Skin of body (tissue), 3 donors: ENCODE measurements at places on chromosomes 6 and 20. TPM values are rescaled to one million over a fixed set of nuclear protein-coding genes. Genes with fewer than 3 reads are reported as not detected.
A peak's percentile ranks its signal among the peaks of the same experiment; 100 is the strongest.

- DNase-seq: no peak
Measured at GRCh38 chr20:64189530-64189966, 25.3 kb downstream of the MYT1 start.

DNA sequence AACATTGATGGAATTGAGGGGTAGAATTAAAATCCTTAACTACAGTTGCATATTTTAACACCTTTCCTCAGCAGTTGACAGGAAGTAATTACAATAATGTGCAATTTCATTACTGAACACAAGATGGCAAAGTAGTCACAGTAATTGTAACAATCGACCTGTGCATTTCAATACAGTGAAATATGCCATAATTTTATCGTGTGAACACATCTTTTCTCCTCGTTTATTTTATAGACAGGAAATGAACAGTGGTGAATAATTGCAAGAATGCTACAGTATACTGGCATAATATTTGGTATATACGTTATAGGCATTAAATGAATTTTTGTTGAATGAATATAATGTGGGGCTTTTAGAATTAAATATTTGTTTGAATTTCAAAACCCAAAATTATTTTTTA, 25.0 kb downstream of the CYB5R4 start:
- DNase-seq: peak; percentile 50

GRCh38 chr6:42375007-42375635, 76.6 kb downstream of the TRERF1 start:
- no peak for DNase-seq

DNA sequence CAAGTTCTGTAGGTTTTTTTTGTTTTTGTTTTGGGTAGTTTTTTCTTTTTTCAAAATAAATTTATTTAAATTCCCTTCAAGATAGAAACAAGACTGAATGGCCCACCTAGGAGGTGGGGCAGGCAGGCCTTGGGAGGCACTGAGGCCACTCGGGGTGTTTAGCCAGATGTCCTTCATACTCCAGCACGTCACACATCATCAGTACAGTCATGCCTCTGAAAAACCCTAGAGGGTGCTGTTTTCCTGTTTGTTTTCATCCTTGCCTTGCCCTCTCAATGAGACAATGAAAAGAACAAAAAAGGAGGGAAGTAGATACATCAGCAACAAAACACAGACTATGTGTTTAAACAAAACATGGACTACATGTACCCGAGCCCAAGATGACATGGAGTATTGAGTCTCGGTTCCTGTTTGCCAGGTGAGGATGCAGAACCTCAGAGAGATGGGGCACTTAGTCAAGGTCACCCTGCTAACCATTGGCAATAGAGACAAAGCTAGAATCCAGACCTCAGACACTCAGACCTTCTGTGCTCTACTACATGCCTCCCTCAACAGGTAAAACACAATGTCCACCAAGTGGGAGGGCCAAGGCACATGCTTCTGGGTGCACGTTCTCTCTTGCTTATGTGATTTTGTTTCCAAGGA, 26.8 kb upstream of the CLIC5 start:
- DNase-seq: no peak

DNA sequence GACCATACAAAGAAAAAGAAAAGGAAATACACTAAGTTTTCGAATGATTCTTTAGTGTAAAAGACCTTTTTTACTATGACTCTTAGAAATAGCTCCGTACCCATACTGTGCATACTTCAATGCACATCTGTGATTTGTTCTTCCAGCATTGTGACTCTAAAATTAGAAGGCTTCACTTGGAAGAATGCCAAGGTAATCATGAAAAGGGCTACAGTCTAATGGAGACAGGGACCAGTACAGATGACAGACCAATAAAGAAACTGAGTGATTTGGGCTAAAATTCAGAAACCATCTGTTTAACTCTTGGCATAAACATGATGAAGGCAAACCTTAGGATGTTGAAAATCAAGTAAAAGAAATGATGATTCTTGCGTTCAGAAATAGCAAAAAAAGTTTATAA, 46.3 kb downstream of the CYP39A1 start:
- no peak for DNase-seq

DNA sequence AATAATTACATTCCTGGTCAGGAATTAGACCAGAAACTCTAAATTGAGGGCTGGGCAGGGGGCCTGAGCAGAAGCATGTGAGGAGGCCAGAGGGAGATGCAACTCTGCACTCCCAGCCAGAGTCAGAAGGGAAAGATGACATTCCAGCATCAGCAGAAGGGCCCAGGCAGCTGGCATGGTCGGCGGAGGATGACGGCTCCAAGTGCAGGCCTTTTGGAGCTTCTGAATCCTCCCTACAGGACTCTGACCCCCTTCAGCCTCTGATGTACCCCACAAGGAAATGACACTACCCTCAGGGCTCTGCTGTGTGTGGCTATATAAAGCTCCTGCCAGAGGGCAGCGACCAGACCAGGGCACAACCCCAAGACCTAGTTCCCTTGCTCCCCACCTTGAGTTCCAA, 1.9 kb downstream of the LRFN2 start:
- DNase-seq: no peak

- DNase-seq: no peak
Measured at GRCh38 chr20:32354592-32355416, 3.3 kb upstream of the ASXL1 start.

Gene HLA-DQA1
- 3.2 TPM for total RNA-seq
